ENCODE measurements at places on chromosomes 3 and 15. TPM values are rescaled to one million over a fixed set of nuclear protein-coding genes. Genes with fewer than 3 reads are reported as not detected.
A peak's percentile ranks its signal among the peaks of the same experiment; 100 is the strongest.

DNA sequence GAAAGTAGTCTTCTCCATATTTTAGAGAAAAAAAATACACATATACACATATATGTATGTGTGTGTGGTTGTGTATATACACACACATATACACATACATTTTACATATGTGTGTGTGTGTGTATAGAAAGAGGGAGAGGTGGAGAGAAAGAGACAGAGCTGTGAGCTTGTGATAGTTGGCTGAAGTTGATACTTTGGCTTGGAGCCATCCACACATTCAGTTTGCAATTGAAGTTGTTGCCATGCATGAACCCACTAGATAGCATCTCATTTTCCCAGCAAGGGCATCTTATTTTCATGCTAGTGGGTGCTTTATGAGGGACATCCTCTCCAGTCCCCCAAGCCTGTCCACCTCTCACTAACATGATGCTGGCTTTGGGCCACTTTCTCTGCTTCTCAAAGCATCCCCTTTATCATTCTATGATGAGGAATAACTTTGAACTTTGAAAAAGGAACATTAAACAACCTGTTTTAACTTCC is 228.6 kb downstream of the ZNF621 start:
- no peak for DNase-seq

GRCh38 chr3:111737706-111738086 is 121.4 kb upstream of the PHLDB2 start:
- DNase-seq = peak; percentile 63

DNA sequence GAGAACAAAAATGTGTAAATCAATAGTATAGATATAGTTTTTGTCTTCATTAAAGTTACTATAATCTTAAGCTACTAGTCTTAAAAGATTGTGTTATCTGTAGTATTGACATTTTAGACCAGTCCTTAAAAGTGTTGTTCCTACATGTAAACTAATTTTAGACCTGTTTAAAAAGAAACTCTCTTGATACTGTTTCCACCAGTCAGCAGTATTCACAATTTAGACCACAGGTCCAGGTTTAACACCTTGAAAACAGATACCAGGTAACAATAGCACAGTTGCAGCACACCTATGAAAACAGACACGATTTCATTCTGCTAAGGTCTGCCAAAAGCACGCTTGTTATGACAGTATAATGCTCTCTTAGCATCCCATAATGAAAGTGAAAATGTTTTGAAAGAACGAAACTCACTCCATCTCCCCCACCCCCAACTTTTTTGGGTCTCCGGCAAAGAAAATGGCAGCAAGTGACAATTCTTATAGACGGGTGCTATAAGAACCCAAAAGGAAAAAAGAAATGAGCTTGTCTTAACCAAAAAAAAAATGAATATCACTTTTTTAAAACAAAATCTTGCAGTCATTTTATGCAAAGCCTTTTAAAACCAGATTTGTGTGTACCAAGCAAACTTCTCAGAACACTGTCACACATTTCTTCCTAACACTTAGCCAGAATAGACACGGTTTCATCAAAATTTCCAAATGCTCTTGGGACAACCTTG is 1.6 kb downstream of the EIF4E3 start:
- no peak for DNase-seq

DNA sequence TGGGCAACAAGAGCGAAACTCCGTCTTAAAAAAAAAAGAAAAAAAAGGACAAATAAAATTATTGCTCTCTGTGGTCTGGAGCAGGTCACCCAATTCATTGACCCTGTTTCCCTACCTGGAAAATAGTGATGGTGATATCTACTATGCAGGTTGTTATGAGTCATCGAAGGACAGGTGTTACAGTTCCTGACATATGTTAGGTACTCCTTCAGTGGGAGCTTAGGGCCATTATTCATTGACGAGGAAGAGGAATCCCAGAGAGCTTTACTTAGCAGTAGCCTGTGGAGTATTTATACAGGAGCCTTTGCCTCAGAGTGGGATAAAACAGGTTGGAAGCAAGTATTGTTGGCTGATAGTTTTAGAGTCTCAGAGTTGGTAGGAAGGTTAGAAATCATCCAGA is 74.5 kb downstream of the SLC7A14 start:
- DNase-seq = no peak

HRG gene
- total RNA-seq = not detected

LMAN1L gene
- not detected for total RNA-seq
